ENCODE measurements at places on chromosomes 4 and X. TPM values are rescaled to one million over a fixed set of nuclear protein-coding genes. Genes with fewer than 3 reads are reported as not detected.

Gene SMIM14
- 1.4 TPM for total RNA-seq

Gene NALF2
- not detected for total RNA-seq

Gene FAM9C
- total RNA-seq = not detected

Gene ODAPH
- total RNA-seq = 0.16 TPM

Gene NFXL1
- total RNA-seq = 8.1 TPM

Gene SLC6A14
- total RNA-seq = not detected

Gene ANKRD50
- 0.22 TPM for total RNA-seq

Gene FGFR3
- total RNA-seq = not detected

Gene BGN
- total RNA-seq = not detected

Gene TEX13C
- total RNA-seq = not detected

Gene STK26
- total RNA-seq = 34.1 TPM

Gene OPRPN
- not detected for total RNA-seq

Gene PAGE4
- not detected for total RNA-seq

Gene HTRA3
- total RNA-seq = not detected

Gene DCAF8L2
- not detected for total RNA-seq

Gene ADGRL3
- not detected for total RNA-seq

Gene SYNPO2
- total RNA-seq = 0.25 TPM

Gene ANKRD17
- 29.6 TPM for total RNA-seq

Gene TRIM2
- 0.43 TPM for total RNA-seq

Gene HPGD
- total RNA-seq = 6.1 TPM

Gene SPACA5
- total RNA-seq = not detected

Gene SRPX2
- not detected for total RNA-seq

Gene BMP3
- total RNA-seq = not detected

Gene NIPAL1
- total RNA-seq = 0.64 TPM

Gene CXCL1
- total RNA-seq = not detected

Gene OCRL
- total RNA-seq = 1.7 TPM

Measured in CD8-positive, alpha-beta T cell (primary cell).